Nucleus accumbens (tissue), 56 donors: ENCODE measurements at places on chromosomes 7 and 10.

DNA sequence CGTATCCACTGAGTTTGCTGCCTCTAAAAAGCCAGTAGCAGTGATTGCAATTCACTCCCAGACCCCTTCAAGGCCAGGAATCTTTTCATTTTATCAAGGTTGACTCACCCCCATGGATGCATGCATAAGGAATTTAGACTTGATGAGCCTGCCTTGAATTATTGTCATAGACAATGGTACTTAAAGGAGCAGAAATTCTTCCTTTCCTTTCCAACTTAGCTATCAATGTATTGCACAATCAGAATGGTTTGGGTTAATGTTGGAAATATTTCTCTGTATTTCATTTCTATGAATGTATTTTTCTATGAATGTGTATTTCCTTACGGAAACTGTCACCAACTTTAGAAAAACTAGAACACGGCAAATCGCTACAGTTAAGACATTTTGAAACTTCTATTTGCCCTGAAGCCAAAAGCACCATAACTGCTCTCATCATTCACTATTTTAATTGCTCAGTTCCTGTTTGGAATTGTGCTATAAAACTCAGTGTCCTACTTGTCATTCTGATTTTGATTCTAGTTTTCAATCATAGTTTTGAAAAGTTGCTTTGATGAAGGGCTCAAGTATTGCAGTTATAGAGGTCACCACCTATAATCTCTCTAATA lies 355.7 kb upstream of the AKR1E2 start:
- no peak for DNase-seq

GRCh38 chr10:11242443-11243387 lies 225.0 kb downstream of the CELF2 start:
- no peak for DNase-seq

DNA sequence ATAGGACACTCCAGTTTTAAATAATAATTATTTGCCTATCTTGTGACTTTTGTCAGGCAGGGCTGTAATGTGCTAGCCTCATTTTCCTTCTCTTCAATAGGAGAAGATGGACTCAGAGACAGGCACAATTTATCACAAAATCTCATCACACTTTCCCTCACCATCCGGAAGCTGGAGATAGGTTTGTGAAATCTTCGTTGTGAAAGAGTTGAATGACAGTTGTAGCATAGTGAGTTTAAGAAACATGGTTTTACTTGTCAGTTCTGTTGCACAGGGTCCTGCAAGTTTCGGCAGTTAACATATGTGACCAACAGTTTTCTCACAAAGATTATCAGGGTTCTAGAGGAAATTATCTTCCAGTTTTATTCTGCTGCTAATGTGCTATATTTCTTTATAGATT lies 37.7 kb upstream of the MAP3K8 start:
- DNase-seq: no peak

DNA sequence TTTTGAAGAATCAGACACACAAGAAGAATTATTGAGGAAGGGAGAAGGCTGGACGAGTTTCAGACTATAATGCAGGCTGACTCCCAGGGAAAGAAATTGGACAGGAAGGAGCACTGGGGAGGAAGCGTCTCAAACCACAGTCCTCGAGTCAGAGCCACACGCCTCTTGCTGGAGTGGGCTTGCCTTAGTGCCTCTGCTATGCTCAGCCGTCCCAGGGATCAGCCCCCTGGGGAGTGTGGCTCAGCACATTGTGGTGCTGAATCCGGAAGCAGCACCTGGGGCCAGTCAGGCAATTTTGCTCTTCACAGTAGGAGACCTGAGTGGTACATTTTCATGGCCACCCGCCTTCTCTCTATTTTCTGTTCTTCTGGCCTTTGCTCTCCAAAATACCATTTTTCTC lies 67.4 kb upstream of the SLC35G1 start:
- no peak for DNase-seq

DNA sequence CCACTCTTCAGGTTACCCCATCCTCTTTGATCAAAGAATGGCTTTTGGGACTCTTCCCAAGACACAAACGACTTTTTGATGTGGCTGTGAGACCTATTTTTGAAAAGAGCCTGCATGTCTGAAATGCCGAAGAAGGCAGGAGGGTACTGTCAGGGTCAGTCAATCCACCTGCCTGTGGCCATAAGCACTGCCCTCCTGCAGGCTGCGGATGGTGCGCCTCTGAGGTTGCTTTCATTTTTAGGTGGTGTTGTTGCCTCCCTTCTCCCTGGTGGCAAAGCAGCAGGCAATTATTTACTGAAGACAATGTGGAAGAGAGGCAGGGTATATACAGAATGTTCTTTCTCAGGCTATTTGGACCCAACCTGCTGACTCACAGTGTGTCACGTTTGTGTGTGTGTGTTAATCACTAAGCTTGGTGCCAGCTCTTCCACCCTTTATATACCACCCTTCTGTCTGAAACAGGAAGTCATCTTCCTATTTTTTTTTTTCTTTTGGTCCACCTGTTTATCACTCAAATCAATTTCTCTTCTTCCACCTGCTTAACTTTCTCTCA lies 1421.2 kb upstream of the CELF2 start:
- DNase-seq: no peak

DNA sequence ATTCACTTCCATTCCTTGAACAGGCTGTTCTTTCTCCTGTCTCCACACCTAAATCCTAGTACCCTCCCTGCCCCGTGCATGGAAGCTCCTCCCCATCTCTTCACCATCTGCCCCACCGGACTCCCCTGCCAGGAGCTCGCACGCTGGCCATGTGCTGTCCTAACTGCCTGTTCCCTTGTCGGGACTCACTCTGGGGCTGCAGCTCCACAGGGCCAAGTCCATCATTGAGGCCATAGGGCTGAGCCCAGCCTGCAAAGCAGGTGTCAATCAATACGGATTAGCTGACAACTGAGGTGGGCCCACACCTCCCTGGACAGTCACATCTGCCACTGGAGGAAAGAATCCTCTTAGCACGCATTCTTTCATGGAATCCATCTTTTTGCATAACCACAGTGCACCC lies 41.4 kb upstream of the DMBT1 start:
- no peak for DNase-seq

DNA sequence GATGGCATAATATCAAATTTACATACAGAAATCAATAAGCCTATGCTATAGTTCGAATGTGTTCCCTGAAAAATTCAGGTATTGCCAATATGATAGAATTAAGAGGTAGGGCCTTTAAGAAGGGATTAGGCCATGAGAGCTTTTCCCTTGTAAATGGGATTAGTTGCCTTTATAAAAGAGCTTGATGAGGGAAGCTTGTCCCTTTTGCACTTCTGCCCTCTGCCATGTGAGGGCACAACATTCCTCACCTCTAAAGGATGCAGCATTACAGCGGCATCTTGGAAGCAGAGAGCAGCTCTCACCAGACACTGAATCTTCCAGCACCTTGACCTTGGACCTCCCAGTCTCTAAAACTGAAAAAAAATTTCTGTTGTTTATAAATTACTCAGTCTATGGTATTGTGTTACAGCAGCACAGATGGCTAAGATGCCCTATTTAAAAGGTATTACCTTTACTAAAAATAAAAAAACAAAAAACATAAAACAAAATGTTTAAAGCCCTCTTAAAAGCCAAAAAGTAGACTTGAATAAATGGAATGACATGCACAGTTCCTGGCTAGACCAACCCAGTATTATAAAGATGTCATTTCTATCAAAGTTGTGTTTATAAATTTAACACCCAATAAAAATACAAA lies 909.6 kb downstream of the REEP3 start:
- no peak for DNase-seq

GRCh38 chr10:29970576-29970975 lies 88.8 kb downstream of the JCAD start:
- DNase-seq: no peak

GRCh38 chr7:2523461-2523936 lies 3.9 kb downstream of the LFNG start:
- no peak for DNase-seq

GRCh38 chr7:83546586-83546985 lies 102.4 kb downstream of the SEMA3E start:
- DNase-seq: no peak

- DNase-seq: no peak
Measured at GRCh38 chr10:122255509-122256301, 15.4 kb upstream of the BTBD16 start.

DNA sequence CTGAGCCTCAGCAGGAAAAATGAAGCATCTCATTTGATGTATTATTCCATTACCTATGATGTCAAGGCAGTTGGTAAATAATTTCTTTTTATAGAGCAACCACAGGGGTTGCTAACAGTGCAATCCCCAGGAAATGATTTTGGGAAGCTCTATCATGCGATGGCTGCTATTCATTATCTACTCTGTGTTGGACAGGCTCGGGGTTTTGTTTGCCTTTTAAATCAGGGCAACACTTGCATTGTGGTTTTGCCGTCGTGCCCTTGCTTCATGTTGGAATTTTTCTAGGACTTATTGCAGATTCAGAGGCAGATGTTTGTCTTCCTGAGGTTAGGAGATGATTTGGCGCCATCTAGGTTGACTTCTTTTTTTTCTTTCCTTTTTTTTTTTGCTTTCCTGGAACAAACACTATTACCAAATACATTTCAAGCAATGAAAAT lies 128.4 kb downstream of the BICC1 start:
- DNase-seq: no peak

DNA sequence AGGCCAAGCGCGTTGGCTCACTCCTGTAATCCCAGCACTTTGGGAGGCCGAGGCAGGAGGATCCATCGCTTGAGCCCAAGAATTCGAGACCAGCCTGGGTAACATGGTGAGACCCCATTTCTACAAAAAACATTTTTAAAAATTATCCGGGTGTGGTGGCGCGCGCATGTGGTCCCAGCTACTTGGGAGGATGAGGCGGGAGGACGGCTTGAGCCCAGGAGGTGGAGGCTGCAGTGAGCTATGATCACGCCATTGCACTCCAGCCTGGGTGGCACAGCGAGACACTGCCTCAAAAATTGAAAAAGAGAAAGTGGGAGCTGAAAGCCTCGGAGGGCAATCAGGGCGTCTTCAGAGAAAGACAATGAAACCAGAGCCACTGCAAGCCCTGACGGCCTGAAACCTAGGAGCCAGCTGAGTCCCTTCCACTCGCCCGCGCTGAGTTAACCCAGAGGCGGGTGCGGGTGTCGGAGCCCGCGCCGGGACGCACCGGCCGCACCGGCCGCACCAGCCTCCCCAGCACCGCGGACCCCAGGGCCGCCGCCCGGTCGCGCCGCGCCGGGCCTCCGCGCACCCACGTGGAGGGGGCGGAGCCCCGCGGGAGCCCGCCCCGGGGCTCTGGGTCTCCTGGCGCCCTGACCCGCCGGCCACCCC lies 22.4 kb downstream of the ZFAND2A start:
- no peak for DNase-seq

DNA sequence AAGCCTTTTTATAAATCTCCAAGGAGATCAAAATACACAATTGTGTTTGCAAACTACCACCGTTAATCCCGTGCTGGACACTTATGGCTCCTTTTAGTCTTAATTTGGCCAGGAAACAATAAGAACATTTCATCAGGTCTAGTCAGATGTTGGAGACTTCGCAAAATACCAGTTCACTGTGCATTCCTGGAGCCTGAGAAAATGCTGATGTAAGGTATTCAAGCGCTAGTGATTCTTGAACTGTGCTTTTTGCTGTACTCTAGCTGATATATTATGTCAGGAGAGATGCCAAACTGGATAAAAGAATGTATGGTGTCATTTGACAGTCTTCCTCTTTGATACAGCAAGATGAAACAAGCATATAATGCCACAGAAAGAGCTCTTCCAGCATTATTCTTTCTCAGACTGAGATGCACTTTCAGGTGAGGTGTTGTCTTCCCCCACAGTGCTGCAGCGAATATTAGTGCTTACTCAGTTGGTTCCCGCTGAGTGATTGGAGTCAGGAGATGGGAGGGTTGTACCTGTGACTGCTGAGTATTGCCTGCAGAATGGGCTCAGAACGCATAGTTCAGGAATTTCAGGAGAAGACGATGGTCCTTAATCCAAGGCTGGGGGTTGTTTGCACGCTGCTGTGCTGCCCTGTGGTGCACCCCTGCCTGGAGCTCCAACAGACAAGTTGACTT lies 59.2 kb downstream of the OGDH start:
- no peak for DNase-seq

GRCh38 chr7:30459591-30460245 lies 18.9 kb downstream of the NOD1 start:
- no peak for DNase-seq

DNA sequence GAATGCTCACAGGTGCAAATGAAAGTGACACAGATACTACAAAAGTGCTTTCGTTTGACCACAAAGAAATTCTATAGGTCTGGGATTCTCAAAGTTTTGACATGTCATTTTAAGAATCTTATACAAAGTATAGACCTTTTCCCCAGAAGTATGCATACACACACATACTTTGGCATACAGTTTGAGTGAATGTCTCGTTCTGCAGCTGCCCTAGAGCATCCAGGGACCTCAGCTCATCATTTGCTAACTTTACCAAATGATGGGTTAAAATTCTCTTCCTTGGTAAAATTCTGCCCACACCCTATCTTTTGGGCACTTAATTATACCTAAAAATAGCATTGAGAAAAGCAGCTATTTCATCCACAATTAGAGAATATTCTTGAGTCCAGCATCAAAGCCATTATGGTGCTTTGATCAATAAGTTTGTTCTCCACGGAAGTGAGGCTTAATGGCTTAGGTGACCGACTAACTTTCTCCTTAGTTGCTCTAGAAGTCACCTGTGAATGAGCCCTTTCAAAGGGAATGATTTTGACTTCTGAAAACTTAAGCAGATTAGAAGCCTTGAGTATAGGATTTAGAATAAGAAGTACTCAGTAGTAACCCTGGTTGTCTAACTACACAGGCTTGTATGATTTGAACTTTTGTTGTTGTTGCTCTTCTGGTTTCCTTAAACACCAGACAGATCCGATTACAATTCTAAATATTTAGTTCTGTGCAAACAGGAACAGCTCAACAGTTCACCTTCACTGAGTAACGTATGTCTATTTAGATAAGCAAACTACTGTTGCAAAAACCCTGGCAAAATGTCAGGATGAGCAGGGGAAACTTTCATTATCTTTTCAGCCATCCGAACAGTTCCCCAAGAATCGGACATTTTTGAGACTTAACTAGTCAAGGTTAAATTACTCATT lies 70.6 kb downstream of the CNNM2 start:
- no peak for DNase-seq

DNA sequence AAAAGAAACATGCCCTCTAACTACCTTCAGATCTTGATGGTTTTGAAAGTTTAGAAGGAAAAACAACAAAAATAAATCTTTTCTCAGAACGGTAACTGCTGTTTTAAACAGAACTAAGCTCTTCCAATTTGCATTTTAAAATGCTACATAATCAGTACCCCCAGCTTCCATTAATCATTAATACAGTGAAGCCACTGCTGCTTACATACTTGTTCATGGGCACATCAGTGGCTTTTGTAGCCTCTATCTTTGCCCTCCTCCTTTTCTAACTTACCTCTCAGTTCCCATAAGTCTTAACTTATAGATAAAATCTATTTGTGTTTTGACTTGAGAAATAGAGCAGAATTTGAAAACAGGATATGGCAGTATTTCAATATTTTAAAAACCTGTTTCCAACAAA lies 109.1 kb downstream of the POLL start:
- DNase-seq: no peak

DNA sequence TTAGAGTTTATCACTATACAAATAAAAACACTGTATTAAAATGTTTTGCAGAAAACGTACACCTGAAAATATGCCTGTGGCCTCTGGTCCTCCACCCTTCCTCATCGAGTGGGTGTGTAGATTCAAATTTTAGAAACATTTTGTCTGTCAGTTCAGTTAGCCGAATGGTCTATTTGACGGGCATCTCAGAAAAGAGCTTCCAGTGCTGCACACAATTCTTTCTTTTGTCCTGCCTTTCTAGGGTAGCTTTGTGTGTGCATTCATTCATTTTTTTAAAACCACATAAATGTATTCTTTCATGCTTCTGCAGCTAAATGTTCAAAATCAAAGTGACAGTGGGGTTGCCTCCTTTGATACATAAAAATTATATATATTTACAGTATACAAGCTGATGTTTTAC lies 46.8 kb downstream of the GNAI1 start:
- DNase-seq: no peak

GRCh38 chr10:80405626-80406025 lies 2.7 kb upstream of the PRXL2A start:
- DNase-seq: no peak
